ENCODE measurements at places on chromosomes 2 and 18.

GRCh38 chr2:12809526-12809925 is 92.8 kb downstream of the TRIB2 start:
- DNase-seq = no peak

- DNase-seq = no peak
These were observed 93.6 kb downstream of the GYPC start for GRCh38 chr2:126749537-126749936.

DNA sequence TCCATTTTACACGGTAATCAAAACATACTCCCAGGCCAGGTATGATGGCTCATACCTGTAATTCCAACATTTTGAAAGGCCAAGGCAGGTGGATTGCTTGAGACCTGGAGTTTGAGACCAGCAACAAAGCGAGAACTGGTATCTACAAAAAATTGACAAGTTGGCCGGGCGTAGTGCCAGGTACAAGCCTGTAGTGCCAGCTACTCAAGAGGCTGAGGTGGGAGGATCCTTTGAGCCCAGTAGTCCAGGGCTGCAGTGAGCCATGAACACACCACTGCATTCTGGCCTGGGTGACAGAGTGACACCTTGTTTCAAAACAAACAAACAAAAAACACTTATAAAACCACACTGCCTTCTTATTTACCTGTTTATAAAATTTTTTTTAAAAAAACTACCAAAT is 80.8 kb downstream of the GAREM1 start:
- no peak for DNase-seq

DNA sequence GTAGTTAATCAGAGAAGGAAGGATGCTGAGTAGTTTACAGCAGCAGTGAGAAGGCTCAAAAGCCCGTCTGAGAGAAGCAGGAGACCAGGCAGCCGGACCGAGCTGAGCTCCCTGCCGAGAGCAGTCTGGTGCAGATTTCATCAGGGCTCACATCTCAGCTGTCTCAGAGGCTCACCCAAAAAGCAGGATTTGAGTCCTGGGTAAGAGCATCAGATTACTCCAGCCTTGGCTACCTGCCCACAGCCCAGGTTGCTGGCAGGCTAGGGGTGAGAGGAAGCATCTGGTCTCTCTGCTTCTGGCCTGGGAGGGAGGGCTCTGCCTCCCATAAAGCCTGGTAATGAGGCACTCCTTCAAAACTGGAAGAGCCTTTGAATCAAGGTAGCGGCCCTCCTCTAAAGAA is 140.5 kb downstream of the ST6GAL2 start:
- no peak for DNase-seq

GRCh38 chr18:22084547-22084946 is 84.8 kb upstream of the GATA6 start:
- DNase-seq = no peak

DNA sequence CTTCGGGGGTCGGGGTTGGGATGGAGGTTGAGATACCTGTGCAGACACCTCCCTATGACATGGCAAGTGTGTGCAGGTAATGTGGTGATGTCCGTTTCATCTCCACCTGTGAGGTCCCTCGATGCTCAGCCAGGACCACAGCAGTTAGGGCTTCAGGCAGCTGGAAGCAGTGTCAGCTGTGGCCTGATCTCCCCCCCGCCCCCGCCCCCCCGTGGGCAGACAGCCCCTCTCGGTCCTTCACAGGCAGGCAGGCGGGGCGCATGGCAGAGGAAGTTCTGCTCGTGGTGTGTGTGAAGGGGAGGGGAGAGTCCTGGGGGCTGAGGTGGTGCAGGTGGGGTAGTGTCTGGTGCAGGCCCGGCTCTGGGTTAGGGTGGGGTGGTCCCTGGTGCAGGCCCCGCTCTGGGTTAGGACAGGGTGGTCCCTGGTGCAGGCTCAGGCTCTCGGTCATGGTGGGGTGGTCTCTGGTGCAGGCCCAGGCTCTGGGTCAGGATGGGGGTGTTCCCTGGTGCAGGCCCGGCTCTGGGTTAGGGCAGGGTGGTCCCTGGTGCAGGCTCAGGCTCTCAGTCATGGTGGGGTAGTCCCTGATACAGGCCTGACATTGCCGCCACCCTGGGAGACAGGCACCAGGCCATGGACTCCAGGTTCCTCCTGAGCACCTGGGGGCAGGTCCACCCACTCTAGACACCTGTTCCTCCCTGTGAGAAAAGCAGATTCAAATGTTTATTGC is 94.3 kb downstream of the NFATC1 start:
- DNase-seq = no peak

- no peak for DNase-seq
These were observed 43.3 kb upstream of the EDAR start for GRCh38 chr2:109032229-109032820.

DNA sequence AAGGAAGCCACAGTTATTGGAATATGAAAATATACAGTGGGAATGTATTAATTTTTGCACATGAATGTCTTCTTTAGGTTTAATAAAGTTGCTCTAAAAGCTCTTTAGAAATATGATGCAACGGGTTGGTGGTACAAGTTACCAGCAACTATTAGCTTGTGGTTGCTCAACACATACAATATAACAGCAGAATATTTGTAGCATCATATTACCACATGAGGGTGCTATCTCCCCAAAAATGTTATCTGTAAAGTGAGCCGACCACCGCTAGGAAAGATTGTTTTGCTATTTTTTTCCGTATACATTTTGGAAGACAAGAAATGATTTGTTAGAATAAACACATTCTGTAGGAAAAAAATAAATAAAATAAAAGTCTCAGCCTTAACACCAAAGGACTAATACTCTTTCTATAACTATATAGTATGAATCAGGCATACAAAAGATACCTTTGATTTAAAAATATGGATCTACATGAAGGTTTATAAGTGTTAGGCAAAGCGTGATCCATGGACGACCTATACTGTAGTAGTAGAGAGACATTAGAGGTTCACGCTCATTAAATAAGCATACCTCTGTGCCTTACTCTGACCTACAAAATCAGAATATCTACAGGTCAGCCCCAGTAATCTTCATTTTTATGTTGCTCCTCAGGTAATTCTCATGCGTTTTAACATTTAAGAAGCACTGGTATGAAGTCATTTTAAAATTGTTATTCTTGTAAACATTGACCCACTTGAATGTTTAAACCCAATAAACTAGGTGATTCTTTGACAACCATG is 1110.6 kb upstream of the ACVR2A start:
- no peak for DNase-seq

DNA sequence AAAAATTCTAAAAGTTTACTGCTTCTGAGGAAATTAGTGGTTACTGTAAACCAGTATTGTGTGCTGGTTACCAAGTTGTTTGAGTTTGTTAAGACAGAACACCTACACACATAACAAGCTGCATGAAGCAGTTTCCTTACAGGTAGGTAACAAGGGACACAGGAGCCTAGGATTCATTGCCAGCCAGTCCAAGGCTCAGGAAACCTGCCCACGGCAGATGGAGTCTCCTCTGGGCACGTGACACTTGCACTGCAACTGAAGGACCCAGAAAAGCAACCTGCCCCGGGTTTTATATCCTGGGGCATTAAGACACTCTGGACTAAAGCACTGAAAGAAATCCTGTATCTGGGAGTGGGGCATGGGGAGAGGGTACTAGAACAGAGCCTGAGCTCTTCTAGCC is 639.3 kb downstream of the ADCYAP1 start:
- DNase-seq = no peak

- no peak for DNase-seq
These were observed 82.5 kb upstream of the RBMS1 start for GRCh38 chr2:160576054-160576499.

- DNase-seq = no peak
These were observed 276.0 kb upstream of the TRIB2 start for GRCh38 chr2:12440731-12441130.

GRCh38 chr2:181456660-181457120 is 496 bp upstream of the ITGA4 start:
- peak; percentile 76 for DNase-seq

GRCh38 chr2:208501206-208501605 is 94.6 kb downstream of the PTH2R start:
- no peak for DNase-seq

DNA sequence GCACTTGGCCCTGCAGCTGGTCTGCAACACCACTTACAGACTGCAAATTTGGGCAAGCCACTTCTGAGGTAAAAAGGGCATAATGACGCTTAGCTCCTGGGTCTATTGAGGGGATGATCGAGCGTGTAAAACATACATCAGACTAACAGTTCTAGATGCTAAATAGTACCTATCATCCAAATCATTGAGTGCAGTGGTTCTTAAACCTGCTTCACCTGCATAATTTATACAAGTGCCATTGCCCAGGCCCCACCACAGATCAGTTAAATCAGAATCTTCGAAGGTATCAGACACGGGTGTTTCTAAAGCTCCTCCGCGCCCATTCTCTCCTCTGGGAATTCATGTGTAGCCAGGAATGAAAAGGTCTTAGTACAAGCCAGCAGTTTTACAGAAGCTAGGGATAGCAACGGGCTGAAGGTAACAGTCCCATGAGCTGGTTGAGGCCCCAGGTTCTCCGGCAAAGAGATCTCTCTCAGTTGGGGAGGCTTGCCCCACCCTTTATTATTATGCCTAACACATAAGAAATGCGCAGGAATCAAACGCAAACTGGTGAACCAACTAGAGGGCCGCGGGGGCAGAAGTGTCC is 737 bp upstream of the RNF181 start:
- no peak for DNase-seq

GRCh38 chr2:75493230-75493629 is 67.5 kb downstream of the EVA1A start:
- no peak for DNase-seq

DNA sequence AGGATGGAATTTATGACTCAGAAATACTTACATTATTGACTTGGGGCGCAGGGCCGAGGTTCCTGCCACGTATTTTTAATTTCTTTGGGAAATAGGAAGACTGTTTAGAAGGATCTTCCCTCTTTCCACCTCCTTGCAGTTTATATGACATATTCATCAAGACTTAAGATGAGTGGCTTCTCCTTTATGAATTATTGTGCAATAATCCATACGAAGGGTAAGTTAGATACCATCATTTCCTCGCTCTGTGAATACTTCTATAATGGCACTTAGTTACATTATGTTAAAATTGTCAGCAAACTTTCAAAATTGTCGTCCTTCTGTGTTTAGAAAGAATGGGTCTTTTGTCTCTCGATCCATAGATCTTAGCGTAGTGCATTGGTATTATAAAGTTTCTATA is 328.8 kb upstream of the UBE2E3 start:
- no peak for DNase-seq

GRCh38 chr18:45719106-45719505 is 4.9 kb upstream of the SLC14A1 start:
- no peak for DNase-seq

DNA sequence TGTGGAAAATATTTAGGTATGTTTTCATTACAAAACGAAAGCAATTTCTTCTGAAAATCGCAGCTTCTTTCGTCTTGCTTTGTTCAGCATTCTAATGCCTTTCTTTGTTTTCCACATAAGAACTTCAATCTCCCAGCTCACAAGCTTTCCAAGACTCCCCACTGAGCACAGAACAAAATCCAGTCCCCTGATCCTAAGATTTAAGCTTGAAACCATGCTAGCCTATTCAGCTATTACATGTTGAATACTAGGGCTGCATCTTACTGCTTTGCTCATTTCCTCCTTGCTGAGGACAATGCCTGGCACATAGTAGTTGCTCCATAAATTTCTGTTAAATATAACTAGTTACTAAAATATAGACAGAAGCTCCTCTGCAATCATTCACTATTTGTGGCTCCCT is 160.6 kb downstream of the GALNT3 start:
- no peak for DNase-seq

- no peak for DNase-seq
These were observed 207.3 kb downstream of the SS18 start for GRCh38 chr18:25883091-25883490.

GRCh38 chr2:37344453-37345361 is at the start of gene QPCT:
Gene QPCT, plus strand, starts transcription at chr2:37344630. Its CDS starts 102 bp downstream, at chr2:37344732.
- peak; percentile 62 for DNase-seq

DNA sequence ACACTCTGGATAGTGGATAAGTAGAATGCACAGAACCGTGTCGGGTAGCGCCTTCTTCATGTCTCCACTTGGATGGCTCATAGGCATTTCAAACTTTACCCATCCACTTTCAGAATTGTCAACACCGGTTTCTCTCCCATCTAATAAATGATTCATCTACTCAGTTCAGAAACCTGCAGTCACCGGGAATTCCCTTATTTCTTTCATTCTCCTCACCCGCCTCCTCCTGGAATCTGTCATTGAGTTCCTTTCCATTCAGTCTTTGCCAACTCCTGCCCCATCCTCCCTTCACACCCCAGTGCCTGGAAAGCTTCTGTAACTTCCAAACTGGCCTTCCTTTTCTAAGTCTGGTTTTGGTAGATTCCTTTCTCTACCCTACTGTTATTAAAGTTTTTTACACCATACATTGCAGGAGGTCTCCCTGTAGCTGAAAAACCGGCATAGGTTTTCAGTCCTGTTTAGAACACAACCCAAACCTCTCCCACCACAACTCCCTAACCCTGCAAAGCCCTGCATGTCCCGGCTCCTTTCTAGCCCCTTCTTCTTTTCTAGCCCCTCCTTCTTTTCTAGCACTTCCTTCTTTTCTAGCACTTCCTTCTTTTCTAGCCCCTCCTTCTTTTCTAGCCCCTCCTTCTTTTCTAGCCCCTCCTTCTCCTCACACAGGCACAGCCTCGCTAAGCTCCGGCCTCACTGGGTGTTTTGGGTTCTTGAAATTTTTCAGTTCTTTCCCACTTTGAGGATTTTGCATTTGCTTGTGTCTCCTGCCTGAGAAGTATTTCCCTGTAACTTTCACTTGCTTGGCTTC is 133.9 kb upstream of the KLHL14 start:
- no peak for DNase-seq

DNA sequence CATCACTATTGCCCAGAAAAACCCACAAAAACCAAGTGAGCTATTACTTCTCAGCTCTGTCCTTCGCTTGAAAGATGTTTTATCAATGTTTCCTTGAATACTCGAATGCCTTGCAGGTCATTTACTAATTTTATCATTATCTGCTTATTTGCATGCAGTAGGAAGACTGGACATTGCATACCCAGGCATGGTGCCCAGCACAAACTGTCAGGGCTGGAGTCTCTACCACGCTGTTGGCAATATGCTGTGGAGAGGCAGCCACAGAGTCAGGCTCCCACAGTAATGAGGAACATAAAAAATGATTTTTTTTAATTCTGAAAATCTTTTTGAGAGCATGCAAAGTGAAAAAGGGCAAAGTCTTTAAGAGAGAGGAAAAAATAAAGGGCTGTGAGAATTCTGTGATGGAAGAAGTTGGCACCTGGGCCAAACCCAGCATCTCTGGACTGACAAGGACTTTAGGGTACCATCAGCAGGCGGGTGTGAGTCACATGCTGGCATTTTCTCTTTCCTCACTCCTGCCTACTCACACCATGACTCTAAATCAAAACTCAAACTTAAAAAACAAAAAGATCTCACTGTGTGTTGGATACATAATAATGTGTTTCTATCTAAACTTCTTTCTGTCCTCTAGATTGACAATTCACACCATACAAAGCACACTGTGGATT is 709.8 kb upstream of the FANCL start:
- no peak for DNase-seq

- no peak for DNase-seq
These were observed 418.6 kb downstream of the GALR1 start for GRCh38 chr18:77668219-77668618.

- no peak for DNase-seq
These were observed 142.7 kb downstream of the FIGN start for GRCh38 chr2:163592954-163593622.
